ENCODE measurements at places on chromosomes 5 and 9. TPM values are rescaled to one million over a fixed set of nuclear protein-coding genes. Genes with fewer than 3 reads are reported as not detected.

DNA sequence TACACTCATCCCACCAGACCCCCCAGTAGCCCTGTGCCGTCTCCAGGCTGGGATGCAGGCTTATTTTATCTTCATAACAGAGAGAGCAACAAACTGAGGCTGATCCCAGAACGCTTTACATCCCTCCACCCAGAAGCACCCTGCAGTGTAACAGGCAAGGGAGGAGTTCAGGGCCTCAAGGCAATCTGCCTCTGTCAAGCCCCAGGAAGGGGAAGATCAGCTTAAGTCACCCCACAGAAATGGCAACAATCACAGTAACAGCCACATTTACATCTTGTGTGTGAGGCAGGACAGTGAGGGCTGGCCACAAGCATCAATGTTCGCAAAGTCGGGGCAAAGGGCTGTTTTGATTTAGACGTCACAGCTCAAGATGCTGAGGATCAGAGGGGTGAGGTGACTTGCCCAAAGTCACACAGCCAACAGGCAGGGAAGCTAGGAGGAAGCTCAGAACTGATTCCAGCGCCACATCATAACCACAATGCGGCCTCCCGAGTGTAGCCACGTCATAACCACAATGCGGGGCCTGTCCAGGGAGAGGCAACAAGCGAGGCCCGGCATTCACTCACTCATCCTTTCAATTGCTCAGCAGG is 14.4 kb downstream of the STK10 start:
- no peaks in the 10 kb centered on the region for H3K27me3 ChIP-seq
- H3K36me3 ChIP-seq = no peaks in the 10 kb centered on the region
- H3K27ac ChIP-seq = no peak overlapping the region
- no peak overlapping the region for H3K4me3 ChIP-seq

GRCh38 chr5:126780165-126780827 is 3.4 kb downstream of the LMNB1 start:
- H3K27ac ChIP-seq = no peak overlapping the region
- peaks cover 9% of the 10 kb centered on the region for H3K4me1 ChIP-seq
- H3K4me3 ChIP-seq = peak overlapping the region; percentile 86
- H3K27me3 ChIP-seq = no peaks in the 10 kb centered on the region

DNA sequence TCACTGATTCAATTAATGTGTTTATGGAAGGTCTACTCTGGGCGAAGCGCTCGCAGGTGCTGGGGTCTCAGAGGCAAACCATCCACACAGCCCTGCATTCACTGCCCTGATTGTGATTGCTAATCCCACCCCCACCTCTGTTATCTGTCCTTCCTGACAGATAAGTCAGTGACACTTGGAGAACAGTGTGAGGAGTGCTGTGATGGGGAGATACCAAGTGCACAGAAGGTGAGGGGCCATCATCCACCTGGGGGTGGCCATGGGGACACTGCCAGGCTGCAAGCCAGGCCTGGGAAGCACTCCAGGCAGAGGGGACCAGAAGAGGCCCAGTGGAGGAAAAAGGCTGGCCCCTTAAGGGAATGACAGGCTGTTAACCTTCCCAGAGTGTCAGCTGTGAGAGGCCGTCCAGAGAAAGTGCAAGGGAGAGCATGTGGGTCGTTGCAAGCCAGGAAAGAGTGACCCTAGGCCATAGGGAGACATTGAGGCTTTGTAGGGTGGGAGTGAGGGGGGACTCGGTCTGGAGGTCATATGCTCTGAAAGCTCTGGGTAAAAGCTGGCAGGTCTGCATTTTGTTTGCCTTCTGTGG is 18.0 kb downstream of the IL9 start:
- no peaks in the 10 kb centered on the region for H3K36me3 ChIP-seq
- H3K27me3 ChIP-seq = peaks cover 14% of the 10 kb centered on the region
- DNase-seq = no peak
- H3K4me1 ChIP-seq = peaks cover 10% of the 10 kb centered on the region

DNA sequence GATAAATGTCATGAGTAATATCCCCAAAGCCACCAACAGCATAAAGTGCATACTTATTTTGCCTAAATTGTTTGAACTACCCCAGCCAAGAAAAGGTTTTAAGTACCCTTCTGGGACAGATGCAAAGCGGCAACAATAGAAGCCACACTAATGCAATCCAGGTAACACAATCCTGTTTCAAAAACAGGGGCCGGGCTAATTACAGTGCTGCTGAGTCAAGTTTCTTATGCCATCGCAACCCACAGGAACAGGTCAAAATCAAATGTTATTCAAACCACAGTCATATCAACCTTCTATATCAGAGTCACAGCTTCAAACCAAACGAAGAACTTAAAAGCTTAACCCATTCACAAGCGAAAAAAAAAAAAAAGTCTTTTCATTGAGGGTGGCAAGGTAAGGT is 28.3 kb downstream of the EBF1 start:
- H3K4me3 ChIP-seq = no peak overlapping the region
- no peak for DNase-seq
- no peaks in the 10 kb centered on the region for H3K27me3 ChIP-seq
- no peaks in the 10 kb centered on the region for H3K4me1 ChIP-seq
- H3K36me3 ChIP-seq = peaks cover 14% of the 10 kb centered on the region

- no peaks in the 10 kb centered on the region for H3K36me3 ChIP-seq
- H3K4me1 ChIP-seq = no peaks in the 10 kb centered on the region
- 0 out of 2 replicates have a peak, but pooled peaks cover 15% of the 10 kb centered on the region for H3K27me3 ChIP-seq
- no peak for DNase-seq
- H3K27ac ChIP-seq = no peak overlapping the region
Measured at GRCh38 chr5:68950930-68951329, 142.9 kb upstream of the SLC30A5 start.

- H3K36me3 ChIP-seq = no peaks in the 10 kb centered on the region
- no peak overlapping the region for H3K27ac ChIP-seq
- no peak overlapping the region for H3K4me3 ChIP-seq
Measured at GRCh38 chr5:67333171-67333570, 136.6 kb upstream of the CD180 start.

GRCh38 chr9:89749500-89750116 is 144.8 kb downstream of the GADD45G start:
- H3K4me3 ChIP-seq = no peak overlapping the region
- no peaks in the 10 kb centered on the region for H3K27me3 ChIP-seq
- H3K4me1 ChIP-seq = no peaks in the 10 kb centered on the region
- H3K36me3 ChIP-seq = no peaks in the 10 kb centered on the region

GRCh38 chr5:149665416-149666175 is 64.5 kb upstream of the PPARGC1B start:
- no peak overlapping the region for H3K4me3 ChIP-seq
- no peaks in the 10 kb centered on the region for H3K4me1 ChIP-seq
- peaks cover 3% of the 10 kb centered on the region for H3K27me3 ChIP-seq
- no peaks in the 10 kb centered on the region for H3K36me3 ChIP-seq
- DNase-seq = no peak

GRCh38 chr5:24110004-24110615 is 534.7 kb downstream of the CDH10 start:
- H3K4me3 ChIP-seq = no peak overlapping the region
- DNase-seq = peak; percentile 61
- no peak overlapping the region for H3K27ac ChIP-seq

DNA sequence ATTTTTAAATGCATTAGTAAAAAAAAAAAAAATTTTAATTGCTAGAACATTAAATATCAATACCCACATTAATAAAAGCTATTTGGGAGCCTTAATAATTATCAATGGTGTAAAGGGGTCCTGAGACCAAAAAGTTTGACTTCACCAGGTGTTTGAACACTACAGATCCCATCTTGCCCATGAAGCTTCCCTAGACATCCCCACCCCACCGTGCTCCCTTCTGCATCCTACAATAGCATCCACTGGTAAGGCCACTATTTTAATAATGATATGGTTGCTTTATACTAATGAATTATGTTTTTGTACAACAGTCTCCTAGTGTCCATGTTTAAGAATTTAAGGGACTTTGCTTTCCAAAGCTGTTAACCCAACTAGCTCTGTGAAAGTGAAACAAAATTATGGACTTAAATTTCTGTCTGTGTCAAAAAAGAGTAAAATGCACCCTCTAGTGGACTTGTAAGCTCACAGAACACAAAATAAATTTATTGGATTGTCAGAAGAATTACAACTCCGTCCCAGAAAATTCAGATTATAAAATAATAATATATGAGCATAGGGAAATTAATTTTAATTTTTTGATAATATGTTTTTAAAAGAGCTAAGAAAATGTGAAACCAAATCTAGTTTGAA is 76.0 kb downstream of the ARL15 start:
- H3K27me3 ChIP-seq = no peaks in the 10 kb centered on the region
- H3K4me3 ChIP-seq = peak overlapping the region; percentile 45
- no peak overlapping the region for H3K27ac ChIP-seq
- peak; percentile 77 for DNase-seq

GRCh38 chr5:12013351-12013750 is 109.1 kb upstream of the CTNND2 start:
- H3K4me3 ChIP-seq = no peak overlapping the region
- no peaks in the 10 kb centered on the region for H3K36me3 ChIP-seq
- H3K27ac ChIP-seq = no peak overlapping the region
- H3K4me1 ChIP-seq = no peaks in the 10 kb centered on the region
- H3K27me3 ChIP-seq = no peaks in the 10 kb centered on the region
- no peak for DNase-seq

DNA sequence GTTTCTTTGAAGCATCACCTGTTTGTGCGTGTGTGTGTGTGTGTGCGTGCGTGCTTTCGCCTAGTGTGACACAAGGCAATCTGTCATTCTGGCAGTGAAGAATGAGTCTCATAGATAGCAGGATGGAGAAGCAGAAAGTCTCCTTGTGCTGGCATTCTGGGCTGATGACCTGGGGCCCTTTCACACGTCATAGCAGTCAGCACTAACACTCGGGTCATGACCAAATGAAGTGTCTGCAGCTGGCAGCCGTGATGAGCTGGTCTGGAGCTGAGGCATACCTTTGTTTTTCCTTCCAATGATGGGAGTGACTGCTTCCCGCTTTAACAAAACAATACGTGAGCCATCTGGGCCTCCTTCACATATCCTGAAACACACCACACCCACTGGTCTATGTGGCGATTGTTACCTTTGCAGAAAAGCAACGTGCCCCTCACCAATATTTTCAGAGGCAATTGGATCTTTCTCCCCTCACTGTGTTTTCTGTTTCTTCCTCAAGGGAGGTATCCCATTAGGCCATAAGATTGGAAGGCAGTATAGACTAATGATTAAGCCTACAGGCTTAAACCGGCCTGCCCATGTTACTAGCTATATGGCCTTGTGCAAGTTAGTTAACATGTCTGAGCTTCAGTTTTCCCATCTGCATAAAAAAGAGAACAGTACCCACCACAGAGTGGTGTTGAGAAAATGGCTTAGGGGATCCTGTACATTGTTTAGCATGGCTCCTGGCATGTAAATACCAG is 88.8 kb downstream of the SREK1 start:
- H3K27me3 ChIP-seq = no peaks in the 10 kb centered on the region
- no peaks in the 10 kb centered on the region for H3K36me3 ChIP-seq
- DNase-seq = no peak
- H3K4me1 ChIP-seq = no peaks in the 10 kb centered on the region

- peaks cover 39% of the 10 kb centered on the region for H3K27me3 ChIP-seq
- H3K4me1 ChIP-seq = no peaks in the 10 kb centered on the region
- no peak overlapping the region for H3K4me3 ChIP-seq
- H3K36me3 ChIP-seq = no peaks in the 10 kb centered on the region
- H3K27ac ChIP-seq = no peak overlapping the region
- peak; percentile 86 for DNase-seq
Measured at GRCh38 chr5:135829681-135830383, 4.6 kb upstream of the SLC25A48 start.

GRCh38 chr9:88810826-88811225 is 180.4 kb upstream of the S1PR3 start:
- no peaks in the 10 kb centered on the region for H3K36me3 ChIP-seq
- no peak overlapping the region for H3K27ac ChIP-seq
- DNase-seq = no peak

DNA sequence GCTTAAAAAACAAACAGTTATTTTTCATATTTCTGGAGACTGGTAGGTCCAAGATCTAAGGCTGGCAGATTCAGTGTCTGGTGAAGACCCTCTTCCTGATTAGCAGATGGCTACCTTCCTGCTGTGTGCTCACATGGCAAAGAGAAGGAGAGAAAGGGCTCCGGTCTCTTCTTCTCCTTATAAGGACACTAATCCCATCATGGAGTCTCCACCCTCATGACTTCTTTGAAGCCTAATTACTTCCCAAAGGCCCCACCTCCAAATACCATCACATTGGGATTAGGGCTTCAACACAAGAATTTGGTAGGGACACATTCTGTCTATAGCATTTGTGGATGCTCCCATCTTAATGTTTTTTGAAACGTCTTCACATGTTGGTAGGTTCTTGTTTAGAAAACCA is 391.1 kb downstream of the TMEM161B start:
- no peaks in the 10 kb centered on the region for H3K27me3 ChIP-seq
- H3K4me1 ChIP-seq = no peaks in the 10 kb centered on the region
- no peaks in the 10 kb centered on the region for H3K36me3 ChIP-seq
- H3K27ac ChIP-seq = no peak overlapping the region
- no peak overlapping the region for H3K4me3 ChIP-seq

- no peaks in the 10 kb centered on the region for H3K27me3 ChIP-seq
- H3K27ac ChIP-seq = no peak overlapping the region
- H3K4me3 ChIP-seq = no peak overlapping the region
- DNase-seq = no peak
Measured at GRCh38 chr9:13295556-13295955, 16.1 kb upstream of the MPDZ start.

DNA sequence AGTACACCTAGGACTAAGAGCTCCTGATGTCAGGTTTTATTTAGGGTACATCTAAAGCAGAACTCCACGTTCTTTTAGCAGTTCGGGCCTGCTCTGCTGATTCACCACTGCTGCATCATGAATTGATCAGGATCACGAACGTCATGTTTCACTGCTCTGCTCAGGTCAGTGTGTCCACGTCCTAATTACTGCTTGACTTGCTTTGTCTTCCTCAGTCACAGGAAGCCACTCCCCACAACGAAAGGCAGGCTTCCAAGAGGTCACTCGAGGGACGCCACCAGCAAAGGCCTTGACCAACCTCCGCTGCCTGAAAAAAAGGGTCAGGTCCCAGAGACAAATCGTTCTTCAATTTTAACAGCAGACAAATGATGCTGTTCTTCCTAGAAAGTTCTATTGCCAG is 40.3 kb downstream of the CTNND2 start:
- H3K27me3 ChIP-seq = no peaks in the 10 kb centered on the region
- no peaks in the 10 kb centered on the region for H3K36me3 ChIP-seq
- H3K4me1 ChIP-seq = no peaks in the 10 kb centered on the region
- H3K4me3 ChIP-seq = no peak overlapping the region
- H3K27ac ChIP-seq = no peak overlapping the region

GRCh38 chr9:128493424-128493823 is 11.1 kb upstream of the GLE1 start:
- no peak overlapping the region for H3K27ac ChIP-seq
- no peak for DNase-seq
- H3K4me3 ChIP-seq = no peak overlapping the region
- no peaks in the 10 kb centered on the region for H3K27me3 ChIP-seq

ADAMTS6 gene
- total RNA-seq = 62.5 TPM

RORB gene
- not detected for total RNA-seq

ABO gene
- total RNA-seq = not detected

SLC45A2 gene
- total RNA-seq = not detected

Data from GM23248 (cell line).